Kasumi-1 (cell line): ENCODE measurements at places on chromosomes 1 and 21.

DNA sequence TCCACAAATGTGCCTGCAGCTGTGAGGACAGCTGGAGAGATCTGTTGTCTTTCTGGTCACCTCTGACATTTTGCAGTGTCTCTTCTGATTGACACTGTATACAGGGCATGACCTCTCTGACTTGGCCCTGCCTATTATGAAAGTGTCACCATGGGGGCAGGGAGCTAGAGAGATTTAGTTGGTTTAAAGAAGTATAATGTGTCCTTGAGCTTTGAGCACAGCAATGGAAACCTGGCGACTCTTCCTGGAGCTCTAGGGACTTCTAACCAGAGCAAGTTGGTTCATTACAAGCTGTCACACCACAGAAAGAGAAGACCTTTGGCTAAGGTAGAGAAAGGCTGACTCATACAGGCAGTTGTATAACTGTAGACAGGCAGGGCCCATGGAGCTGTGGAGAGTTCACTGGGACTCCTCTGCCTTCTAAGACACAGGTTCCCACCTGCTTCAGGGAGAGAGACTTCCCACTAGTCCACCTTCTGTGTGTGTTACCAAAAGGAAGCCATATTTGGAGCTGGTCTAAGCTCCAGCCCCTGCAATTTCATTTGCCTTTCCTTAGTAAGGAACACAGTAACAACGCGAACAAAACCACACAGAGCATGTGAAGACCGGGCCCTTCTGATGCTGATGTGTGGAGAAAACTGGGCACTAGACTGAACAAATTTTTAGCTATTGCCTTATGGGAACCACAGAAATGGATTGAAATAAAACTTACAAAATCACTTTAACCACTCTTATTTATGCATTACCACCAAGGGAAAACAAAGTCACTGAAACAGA is 90.5 kb upstream of the ADAR start:
- no peak for DNase-seq

DNA sequence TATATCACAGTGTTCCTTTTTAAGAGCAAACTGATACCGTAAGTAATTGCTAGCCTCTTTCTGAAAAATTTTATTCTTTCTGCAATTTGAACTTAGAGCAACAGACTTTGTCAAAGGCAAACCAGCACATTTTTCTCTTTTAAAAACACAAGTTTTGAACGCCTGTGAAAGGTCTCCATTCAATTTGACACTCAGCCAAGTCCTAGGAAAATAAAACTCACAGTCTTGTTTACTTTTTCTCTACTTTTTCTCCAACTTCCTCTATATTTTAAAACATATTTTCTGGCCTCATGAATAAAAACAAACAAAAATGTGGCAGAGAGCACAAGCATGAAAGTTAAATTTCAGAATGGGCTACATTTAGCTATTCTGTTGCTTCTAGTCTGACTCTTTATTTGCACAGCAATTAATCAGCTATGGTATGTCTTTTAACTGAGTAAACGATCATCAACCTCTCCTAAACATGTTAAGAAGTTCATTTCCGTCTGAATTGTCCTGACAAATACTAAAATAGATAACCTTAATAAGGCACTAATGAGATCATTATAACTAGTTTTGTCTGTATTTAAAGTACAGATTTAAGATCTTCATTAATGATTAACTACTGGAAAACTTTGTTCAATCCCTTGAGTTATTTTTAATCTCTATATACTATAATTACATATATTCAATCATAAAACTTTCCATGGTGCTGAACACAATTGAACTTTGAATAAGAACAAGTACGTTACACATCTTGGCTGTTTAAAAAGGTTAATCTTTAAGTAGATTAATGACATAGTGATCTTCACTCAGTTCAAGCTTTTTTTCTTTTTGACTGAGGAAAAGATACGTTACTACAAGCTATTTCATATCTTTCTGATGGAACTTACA is 550.6 kb downstream of the PTBP2 start:
- DNase-seq, result no peak

- DNase-seq, result peak; percentile 58
Measured at GRCh38 chr1:167104256-167104633, 10.4 kb downstream of the STYXL2 start.

DNA sequence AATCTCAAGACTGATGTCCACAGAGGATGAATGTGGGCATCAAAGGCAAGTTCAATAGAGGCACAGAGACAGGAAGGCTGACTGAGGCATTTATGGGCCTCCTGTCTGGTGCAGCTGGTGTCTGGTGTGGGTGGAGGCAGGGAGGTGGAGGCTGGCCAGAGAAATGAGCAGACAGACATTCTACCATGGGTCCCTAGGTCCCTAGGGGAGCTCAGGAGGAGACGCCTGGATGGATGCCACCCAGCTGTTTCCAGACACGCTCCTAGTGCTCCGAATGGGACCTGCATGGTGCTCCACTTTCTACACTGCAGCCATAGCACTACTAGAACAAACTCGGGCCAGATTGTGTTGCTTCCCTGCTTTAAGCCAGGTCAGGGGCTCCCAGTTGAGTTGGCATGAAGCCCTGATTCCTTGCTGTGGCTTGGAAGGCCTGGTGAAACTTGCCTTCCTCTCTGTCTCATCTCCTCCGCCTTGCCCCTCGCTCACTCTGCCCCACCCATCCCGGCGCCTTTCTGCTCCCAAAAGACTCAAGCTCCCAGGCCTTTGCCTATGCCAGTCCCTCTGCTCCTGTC is 25.3 kb downstream of the PADI2 start:
- DNase-seq, result no peak

DNA sequence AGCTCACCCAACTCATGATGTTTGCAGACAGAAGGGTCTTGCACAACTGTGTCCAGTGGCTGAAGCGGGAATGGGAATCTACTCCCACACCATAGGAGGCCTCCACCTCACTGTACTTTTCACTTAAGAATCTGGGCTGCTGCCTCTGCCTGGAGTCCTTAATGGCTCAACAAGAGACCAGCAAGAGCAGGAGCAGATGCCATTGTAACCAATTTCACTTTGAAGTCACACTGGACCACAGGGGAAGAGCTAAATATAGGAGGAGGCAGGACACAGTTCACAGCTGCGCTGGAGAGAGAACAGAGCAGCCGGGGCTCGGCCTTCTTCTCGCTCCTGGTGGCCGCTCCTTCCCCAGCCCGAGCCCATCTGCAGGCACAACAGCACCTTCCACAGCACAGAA is 120.4 kb downstream of the SIPA1L2 start:
- no peak for DNase-seq

GRCh38 chr1:237712586-237713157 is 178.1 kb downstream of the ZP4 start:
- no peak for DNase-seq

GRCh38 chr1:232145768-232146167 is 484.2 kb downstream of the SIPA1L2 start:
- DNase-seq, result no peak

DNA sequence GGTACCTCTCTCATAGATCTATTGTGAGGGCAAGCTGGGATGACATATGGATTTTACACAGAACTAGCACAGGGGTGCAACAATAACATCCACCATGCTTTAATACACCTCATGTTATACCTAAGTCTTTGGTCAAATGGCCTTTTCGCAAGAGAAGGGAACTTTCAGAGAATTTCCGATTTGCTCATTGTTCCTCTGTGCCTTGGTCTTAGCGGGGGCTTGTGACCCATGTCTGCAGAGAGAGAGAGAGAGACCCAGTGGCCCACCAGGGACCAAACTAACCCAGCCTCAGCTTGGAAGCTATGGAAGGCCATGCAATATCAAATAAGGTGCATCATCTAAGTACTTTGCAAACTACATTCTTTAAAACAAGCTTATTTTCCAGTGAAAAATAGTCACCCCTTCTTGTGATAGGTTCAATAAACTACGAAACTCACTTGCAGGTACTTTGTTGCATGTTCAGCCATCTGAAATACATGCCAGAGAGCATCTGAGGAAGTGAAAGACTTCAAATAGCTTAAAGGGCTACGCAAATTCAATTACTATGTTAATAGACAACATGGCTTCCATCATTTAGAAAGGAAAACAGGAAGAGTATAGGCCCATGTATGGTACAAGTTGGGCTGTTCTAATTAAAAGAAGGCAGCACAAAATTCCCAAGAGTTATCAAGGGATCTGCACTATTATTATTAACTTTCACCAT is 100.7 kb downstream of the KCNN3 start:
- no peak for DNase-seq

GRCh38 chr1:79037085-79037484 is 30.6 kb upstream of the ADGRL4 start:
- DNase-seq, result no peak

DNA sequence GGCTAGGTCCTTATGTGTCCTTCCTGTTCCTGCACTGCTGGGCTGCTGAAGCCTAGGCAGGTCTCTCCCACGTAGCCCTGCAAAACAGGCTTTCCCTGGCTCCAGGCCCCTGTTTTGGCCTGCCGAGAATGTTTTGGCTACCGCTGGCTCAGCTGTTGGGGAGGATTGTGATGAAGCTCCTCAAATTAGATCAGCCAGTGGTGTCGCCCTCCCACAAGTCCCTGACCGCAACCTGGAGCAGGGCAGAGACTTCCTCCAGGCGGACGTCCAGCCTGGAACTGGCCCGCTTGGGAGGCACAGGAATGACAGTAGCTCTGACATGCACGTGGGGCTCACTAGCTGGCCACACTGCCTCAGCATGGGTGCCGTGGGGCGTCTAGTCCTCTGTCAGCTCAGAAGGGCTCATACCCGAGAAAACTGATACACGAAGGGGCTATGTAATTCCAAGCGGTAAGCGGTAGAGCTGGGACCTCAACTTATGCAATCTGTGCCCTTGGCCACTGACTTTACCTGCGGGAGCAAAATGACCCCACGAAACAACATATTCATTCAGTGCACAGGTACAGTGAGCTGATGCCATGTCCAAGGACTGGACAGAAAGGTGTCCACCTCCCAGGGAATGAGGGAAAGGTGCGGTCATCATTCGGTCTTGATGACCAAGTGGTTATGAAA is 26.6 kb downstream of the DHRS3 start:
- no peak for DNase-seq

- peak; percentile 32 for DNase-seq
Measured at GRCh38 chr1:12420171-12420570, 190.3 kb downstream of the VPS13D start.

DNA sequence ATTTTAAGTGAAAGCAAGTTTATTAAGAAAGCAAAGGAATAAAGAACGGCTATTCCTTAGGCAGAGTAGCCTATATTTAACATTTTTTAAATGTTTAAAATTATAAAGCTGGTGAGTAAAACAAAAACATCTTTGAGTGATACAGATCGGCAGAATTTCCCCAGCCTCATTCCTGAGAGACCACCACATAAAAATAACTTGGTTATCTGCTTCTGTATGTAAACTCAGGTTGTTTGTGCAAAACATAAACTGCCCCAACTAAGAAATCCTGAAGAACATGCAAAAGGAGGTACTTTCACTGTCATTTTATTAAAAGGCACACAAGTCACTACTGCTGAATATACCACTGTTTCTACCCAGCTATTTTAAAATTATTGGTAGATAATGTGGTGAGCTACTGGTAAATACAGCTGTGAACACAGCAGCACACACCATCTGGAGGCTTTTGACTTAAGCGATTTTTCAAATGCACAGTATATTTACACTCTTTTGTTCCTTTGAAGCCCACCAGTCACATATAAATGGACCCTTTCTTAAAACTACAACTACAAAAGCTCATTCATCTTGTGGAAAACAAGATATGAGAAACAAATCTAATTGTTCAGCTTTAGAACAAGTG is 119.3 kb downstream of the RERE start:
- DNase-seq, result no peak

GRCh38 chr1:212650228-212650627 is 41.7 kb downstream of the ATF3 start:
- DNase-seq, result no peak

DNA sequence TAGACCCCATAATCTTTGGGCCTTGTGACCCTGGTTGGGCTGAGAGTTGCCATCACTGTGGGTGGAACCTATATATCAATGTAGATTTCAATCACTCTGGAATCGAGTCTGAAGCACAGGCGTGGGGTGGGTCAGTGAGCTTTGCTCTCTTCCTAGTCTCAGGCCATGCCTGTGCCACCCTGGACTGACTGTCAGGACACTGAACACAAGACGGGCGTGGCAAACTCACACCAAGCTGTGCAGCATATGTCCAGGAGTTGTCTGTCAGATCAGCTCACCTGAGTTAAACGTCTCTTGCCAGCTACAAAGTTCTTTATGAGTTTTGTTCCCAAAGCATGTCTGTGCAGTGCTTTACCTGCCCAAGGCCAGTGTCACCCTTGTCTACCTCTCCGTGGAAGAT is 30.9 kb upstream of the ALPL start:
- DNase-seq, result no peak

GRCh38 chr1:161311595-161312181 is 1.9 kb upstream of the MPZ start:
- no peak for DNase-seq

GRCh38 chr1:96944432-96945092 is 223.0 kb downstream of the PTBP2 start:
- no peak for DNase-seq
